ENCODE measurements at places on chromosomes 3 and 15.

- no peak for DNase-seq
These were observed 703 bp upstream of the LSAMP start for GRCh38 chr3:116445990-116446389.

DNA sequence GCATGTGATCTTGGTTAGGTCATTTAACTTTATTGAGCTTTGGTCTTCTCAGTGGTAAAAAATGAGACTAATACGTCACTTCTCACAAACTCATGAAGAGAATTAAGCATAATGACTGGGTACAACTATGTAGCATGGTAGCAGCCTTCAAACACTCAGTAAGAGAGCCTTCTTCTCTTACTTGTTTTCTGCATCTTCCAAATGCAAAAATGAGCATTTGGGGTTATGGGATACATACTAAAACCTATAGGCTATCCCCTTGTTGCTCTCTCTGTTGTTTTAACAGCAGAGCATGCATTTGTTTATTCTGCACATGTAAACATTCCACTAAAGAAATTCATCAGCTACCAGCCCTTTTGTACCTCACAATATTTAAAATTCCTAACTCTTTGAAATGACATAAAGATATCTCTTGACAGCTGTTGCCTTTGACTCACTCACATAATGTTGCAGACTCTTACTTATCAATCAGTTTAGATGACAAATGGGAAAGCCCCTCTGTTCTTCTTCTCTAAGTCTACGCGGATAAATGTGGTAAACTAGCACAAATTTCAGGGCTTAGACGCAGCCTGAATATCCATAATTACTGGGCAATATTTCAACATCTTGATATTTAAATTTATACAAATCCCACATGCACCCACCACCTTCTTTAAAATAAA lies 327.3 kb upstream of the SATB1 start:
- DNase-seq = no peak

- no peak for DNase-seq
These were observed 6.3 kb downstream of the TSEN2 start for GRCh38 chr3:12490547-12490946.

DNA sequence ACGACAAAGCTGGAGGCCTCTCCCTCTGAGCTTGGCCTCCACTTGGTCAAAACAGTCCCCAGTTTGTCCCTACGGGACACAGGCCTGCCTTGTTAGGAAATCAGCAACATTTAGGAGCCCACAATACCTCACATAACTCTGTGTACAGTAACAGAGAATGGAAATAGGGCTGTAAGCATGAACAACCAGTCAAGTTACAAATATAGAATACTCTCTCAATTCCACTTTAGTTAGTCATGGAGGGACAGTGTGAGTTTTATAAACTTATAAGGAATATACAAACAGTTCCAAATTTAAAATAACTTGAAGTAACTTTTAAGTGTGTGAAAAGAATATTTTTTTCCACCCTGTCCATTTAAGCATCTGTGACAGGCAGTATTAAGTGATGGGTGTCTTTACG lies 129.4 kb downstream of the PGPEP1L start:
- DNase-seq = no peak

DNA sequence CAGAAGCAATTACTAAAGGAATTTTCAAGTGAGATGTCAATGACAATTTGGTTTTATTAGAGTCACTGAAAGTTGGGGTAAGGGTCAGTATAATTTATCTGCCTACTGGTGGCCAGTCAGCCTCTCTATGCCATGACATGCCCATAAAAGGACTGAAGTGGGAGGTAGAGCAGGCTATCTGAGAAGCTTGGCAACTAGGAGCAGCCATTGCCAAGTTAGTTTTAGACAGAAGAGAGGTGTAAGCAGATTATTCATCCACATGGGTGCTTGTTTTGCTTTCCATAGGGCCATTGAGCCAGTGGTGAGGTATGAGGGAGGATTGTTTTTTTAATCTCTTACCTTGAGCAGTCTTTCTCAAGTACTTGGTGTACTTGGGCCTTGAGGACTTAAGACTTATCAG lies 8.1 kb upstream of the RBP1 start:
- no peak for DNase-seq

- DNase-seq = peak; percentile 81
These were observed 83.1 kb downstream of the DNAJB8 start for GRCh38 chr3:128383316-128384235.

- no peak for DNase-seq
These were observed 221.4 kb downstream of the THSD4 start for GRCh38 chr15:71336671-71337070.

DNA sequence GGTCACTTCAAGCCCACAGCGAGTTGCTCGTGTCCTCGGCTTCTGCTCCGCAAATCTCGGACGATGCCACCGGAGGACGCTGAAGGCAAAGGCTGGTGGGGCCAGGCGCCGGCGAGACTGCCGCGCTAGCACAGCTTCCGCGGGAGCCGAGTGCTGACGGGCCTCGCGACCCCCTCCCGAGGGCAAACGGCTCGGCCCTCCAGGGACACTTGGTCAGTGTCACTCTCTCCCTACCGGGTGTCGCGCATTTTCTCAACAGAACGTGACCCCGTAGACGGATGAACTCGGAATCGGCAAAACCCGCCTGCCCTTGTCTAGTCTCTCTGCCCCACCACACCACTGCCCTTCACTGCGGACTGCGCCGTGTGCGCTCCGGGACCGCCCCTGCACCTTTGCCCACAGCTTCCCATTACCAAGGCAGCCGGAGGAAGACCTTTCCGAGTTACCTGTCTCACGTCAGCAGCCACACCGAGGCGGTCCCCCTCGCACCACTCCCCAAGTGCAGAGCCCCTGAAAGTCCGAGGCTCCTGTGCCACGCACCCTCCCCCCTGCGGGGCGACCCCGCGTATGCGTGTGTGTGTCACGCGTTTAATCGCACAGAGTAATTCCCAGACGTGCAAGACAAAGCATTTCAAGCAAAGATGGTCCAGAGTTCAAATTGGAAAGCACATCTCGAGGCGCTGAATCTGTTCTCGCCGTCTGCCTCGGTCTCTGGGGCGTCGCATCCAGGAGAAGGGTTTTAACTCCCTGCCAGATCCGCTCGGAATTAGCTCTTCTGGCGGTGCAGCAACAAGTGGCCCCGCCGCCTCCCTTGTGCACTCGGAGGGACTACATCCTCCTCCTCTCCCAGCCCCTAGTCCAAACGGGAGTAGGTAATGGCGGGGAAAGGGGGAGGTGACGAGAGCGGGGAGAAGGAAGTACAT lies 245.0 kb upstream of the TOPAZ1 start:
- no peak for DNase-seq

DNA sequence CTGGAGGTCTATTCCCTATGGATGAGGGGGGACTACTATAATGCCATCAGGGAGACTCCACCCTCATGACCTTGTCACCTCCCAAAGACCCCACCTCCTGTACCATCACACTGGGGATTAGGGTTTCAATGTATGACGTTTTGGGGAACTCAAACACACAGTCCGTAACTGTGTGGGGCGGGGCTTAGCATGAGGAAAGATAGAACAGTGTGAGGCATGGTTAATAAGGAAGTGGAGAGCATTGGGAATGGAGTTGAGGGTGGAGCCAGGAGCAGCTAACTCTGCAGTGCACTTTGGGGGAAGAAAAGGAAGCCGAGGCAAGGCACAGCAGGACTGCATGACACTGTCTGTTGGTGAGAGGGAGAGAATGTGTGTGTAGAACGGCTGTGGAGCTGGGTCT lies 90.9 kb upstream of the AGBL1 start:
- DNase-seq = no peak

DNA sequence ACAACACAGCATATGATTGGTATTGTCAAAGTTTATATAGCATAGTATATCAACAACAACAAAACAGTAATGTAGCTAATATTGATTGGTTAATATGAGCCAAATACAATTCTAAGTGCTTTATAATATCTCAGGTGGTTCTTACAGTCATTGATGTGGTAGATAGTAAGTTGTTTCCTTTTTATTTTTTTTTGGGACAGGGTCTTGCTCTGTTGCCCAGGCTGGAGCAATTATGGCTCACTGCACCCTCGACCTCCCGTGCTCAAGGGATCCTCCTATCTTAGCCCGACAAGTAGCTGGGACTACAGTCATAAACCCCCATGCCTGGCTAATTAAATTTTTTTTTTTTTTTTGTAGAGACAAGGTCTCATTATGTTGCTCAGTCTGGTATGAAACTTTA lies 2.7 kb downstream of the RNF13 start:
- no peak for DNase-seq

DNA sequence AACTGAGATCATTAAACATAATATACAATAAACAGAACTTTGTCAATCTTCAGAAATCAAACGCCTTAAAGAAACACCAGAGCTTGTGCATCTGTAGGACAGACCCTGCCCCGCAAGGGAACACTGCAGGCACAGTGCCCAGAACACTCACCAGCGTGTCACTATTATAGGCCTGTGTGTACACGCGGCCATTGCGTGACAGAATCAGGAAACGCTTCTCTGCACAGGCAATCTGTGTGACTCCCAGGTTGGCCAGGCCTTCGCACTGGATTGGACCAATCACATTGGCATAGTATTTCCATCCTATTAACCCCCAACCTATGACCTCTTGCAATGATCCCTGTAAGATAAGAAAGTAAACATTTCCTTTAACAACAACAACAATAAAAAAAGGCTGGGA lies 52.9 kb downstream of the HERC2 start:
- DNase-seq = no peak

GRCh38 chr15:29285386-29285785 lies 15.8 kb upstream of the NSMCE3 start:
- no peak for DNase-seq

- DNase-seq = no peak
These were observed 8.0 kb downstream of the TRAK1 start for GRCh38 chr3:42099020-42099765.

Data from ureter (tissue), 1 donor.